Ovary (tissue), 10 donors: ENCODE measurements at places on chromosomes 1 and 21. TPM values are rescaled to one million over a fixed set of nuclear protein-coding genes. Genes with fewer than 3 reads are reported as not detected.

GRCh38 chr1:218742467-218743262, 397.5 kb downstream of the TGFB2 start:
- no peaks in the 10 kb centered on the region for H3K36me3 ChIP-seq
- H3K27ac ChIP-seq = no peak overlapping the region
- no peaks in the 10 kb centered on the region for H3K27me3 ChIP-seq
- H3K4me1 ChIP-seq = no peaks in the 10 kb centered on the region
- no peak for DNase-seq

DNA sequence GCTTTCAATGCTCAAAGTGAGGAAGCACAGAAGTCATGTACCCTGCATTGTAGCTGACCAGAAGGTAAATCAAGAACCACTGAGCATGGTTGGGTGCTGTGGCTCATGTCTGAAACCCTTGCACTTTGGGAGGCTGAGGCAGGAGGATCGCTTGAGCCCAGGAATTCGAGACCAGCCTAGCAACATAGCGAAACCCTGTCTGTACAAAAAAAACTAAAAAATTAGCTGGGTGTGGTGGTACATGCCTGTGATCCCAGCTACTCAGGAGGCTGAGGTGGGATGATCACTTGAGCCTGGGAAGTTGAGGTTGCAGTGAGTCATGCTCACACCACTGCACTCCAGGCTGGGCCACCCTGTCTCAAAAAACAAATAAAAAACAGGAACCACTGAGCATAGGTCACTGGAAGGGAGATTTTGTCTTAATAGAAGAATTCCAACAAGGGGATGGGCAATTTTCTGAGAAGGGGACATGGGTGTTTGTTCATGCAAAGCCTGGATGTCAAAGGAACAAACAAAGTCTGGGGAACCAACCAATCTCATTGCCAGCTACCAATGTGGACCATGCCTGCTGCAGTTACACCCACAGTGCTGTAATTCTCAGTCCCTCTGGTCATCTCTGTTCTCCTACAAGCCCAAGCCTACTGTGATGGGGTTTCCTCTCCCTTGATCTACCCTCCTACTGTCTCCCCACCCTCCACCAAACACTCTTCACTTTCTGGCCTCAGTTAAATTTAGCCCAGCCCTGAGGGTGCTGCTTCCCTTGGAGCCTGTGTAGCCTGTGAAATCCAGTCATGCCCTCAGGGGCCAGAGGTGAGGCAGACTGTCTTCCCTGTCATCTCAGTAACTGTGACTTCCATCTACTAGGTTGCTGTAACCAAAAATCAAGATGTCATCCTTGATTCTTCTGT, 47.9 kb downstream of the ELF3 start:
- no peaks in the 10 kb centered on the region for H3K27me3 ChIP-seq
- H3K4me3 ChIP-seq = no peak overlapping the region
- H3K27ac ChIP-seq = no peak overlapping the region

Gene PTAFR
- total RNA-seq = 1.3 TPM

Gene C1orf87
- total RNA-seq = 17.6 TPM

Gene SHISA4
- 26.6 TPM for total RNA-seq

GRCh38 chr1:26023826-26024225, 2.3 kb downstream of the EXTL1 start:
- H3K27ac ChIP-seq = no peak overlapping the region
- no peaks in the 10 kb centered on the region for H3K36me3 ChIP-seq
- no peak overlapping the region for H3K4me3 ChIP-seq
- DNase-seq = no peak

Gene CELA3B
- total RNA-seq = not detected

DNA sequence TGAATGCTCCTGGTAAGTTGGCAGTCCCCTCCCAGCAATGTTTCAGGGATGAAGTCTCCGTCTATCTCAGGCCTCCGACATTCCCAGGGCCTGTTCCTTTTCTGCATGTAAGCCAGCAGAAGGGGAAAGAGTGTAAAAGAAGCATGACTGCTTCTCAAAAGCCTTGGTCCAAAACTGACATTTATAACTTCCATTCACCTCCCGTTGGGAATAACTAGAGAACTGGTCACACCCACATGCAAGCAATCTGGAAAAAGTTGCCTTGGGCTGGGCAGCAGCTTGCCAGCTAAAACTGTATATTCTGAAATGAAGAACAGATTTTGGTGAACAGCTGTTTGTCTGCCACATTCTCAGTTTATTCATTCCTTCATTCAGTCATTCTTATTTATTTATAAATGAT, 24.2 kb upstream of the NPL start:
- no peaks in the 10 kb centered on the region for H3K36me3 ChIP-seq
- H3K4me3 ChIP-seq = no peak overlapping the region
- no peaks in the 10 kb centered on the region for H3K27me3 ChIP-seq
- no peak overlapping the region for H3K27ac ChIP-seq
- H3K4me1 ChIP-seq = peaks cover 3% of the 10 kb centered on the region

Gene OPRD1
- total RNA-seq = 0.02 TPM

DNA sequence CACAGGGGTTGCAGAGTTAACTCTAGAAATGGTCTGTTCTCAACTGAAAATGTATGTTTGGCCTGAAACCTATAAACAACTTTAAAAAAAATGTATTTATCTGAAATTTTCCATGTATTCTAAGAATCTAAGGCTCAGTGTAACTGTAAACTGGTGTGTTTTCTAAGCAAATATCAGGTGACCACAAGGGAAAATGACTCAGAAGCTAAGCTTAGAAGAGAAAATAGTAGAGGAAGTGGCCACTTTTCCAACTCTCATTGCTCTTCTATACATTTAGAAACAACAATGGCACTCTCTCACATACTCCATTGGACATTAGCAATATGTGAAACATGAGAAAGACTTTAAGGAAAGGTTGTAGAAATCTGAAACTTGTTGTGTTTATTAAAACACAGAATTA, 7.5 kb downstream of the TNFSF18 start:
- no peaks in the 10 kb centered on the region for H3K27me3 ChIP-seq
- no peaks in the 10 kb centered on the region for H3K4me1 ChIP-seq
- no peak overlapping the region for H3K27ac ChIP-seq
- DNase-seq = no peak
- no peaks in the 10 kb centered on the region for H3K36me3 ChIP-seq

GRCh38 chr1:206128196-206128595, 11.0 kb upstream of the AVPR1B start:
- H3K27ac ChIP-seq = no peak overlapping the region
- no peak for DNase-seq
- H3K36me3 ChIP-seq = no peaks in the 10 kb centered on the region

DNA sequence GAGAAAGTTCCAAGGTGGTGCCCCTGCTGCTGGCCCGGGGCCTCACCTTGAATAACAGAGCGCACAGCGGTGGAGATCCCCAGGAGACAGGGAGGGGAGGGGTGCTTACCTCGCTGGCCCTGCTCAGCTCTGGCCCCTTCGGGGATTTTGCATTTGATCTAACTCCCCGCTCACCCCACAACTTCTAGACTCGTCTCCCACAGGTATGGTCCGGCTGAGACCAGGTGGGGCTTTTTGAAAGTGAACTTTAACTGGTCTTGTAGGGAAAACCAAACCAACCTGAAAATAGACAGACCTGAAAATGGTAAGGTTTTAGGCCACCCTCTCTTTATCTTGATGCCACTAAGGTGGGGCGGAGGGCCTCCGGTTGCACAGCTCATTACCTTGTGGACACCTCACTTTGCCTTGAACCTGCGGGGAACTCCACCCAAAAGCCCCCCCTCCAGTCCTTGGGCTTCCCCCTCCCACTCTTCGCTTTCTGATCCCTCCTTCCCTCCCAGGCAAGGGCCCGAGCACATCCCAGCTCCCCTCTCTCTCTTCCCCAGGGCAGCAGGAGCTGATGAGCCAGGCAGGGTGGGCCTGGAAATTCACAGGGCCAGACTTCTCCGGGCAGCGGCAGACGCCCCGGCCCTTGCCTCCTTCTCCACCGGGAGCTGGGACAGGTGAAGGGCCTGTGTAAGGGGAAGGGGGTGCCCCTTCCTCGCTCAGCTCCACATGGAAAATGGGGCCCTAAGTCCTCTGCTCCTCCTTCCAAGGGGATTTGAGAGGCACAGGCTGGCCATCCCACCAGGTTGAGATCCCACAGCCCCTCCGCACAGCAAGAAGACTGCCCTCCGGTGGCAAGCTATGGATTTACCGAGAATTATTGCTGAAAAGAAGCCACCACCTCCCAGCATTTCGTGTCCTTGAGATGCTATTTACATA, 16.1 kb downstream of the TNFRSF8 start:
- no peaks in the 10 kb centered on the region for H3K27me3 ChIP-seq
- H3K4me1 ChIP-seq = peaks cover 2% of the 10 kb centered on the region
- no peaks in the 10 kb centered on the region for H3K36me3 ChIP-seq
- DNase-seq = peak; percentile 59
- no peak overlapping the region for H3K4me3 ChIP-seq

- H3K36me3 ChIP-seq = no peaks in the 10 kb centered on the region
- no peaks in the 10 kb centered on the region for H3K27me3 ChIP-seq
These were observed 177.3 kb downstream of the KCTD3 start for GRCh38 chr1:215744419-215744818.

GRCh38 chr1:23424293-23425192, at the start of gene TCEA3:
TCEA3 (minus strand) TSS chr1:23424748; CDS start chr1:23424633, 115 bp downstream.
- peak; percentile 62 for DNase-seq
- H3K4me3 ChIP-seq = peak within 1 kb of the TSS; percentile 54
- H3K27ac ChIP-seq = peak within 1 kb of the TSS; percentile 44
- H3K36me3 ChIP-seq = no peaks in the 10 kb centered on the region

GRCh38 chr1:246295968-246296367, 211.1 kb downstream of the SMYD3 start:
- no peak overlapping the region for H3K27ac ChIP-seq
- H3K4me1 ChIP-seq = no peaks in the 10 kb centered on the region
- DNase-seq = no peak
- H3K36me3 ChIP-seq = no peaks in the 10 kb centered on the region

Gene IVL
- total RNA-seq = not detected

- no peak overlapping the region for H3K4me3 ChIP-seq
- H3K27ac ChIP-seq = no peak overlapping the region
- H3K27me3 ChIP-seq = no peaks in the 10 kb centered on the region
- H3K36me3 ChIP-seq = no peaks in the 10 kb centered on the region
- H3K4me1 ChIP-seq = peaks cover 4% of the 10 kb centered on the region
These were observed 33.4 kb upstream of the ARHGAP29 start for GRCh38 chr1:94270801-94271203.

DNA sequence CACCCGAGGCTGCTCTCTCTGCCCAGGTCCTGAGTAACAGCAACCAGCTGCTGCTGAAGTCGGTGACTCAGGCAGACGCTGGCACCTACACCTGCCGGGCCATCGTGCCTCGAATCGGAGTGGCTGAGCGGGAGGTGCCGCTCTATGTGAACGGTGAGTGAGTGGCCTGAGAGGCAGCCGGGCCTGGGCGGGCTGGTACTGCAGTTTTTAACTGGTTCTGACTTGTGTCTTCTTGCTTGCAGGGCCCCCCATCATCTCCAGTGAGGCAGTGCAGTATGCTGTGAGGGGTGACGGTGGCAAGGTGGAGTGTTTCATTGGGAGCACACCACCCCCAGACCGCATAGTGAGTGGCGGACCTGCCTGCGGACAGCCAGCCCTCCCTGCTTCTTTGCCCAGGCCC, 91.2 kb upstream of the CD1D start:
- H3K27ac ChIP-seq = no peak overlapping the region
- no peak overlapping the region for H3K4me3 ChIP-seq
- H3K36me3 ChIP-seq = no peaks in the 10 kb centered on the region

- no peaks in the 10 kb centered on the region for H3K4me1 ChIP-seq
- no peaks in the 10 kb centered on the region for H3K27me3 ChIP-seq
- no peak for DNase-seq
- H3K4me3 ChIP-seq = no peak overlapping the region
- no peak overlapping the region for H3K27ac ChIP-seq
- H3K36me3 ChIP-seq = no peaks in the 10 kb centered on the region
These were observed 24.5 kb upstream of the RCSD1 start for GRCh38 chr1:167605576-167605975.

GRCh38 chr1:198263186-198263585, 106.4 kb downstream of the NEK7 start:
- no peak overlapping the region for H3K4me3 ChIP-seq
- H3K27me3 ChIP-seq = no peaks in the 10 kb centered on the region
- no peak overlapping the region for H3K27ac ChIP-seq
- no peaks in the 10 kb centered on the region for H3K4me1 ChIP-seq
- DNase-seq = no peak
- H3K36me3 ChIP-seq = no peaks in the 10 kb centered on the region

DNA sequence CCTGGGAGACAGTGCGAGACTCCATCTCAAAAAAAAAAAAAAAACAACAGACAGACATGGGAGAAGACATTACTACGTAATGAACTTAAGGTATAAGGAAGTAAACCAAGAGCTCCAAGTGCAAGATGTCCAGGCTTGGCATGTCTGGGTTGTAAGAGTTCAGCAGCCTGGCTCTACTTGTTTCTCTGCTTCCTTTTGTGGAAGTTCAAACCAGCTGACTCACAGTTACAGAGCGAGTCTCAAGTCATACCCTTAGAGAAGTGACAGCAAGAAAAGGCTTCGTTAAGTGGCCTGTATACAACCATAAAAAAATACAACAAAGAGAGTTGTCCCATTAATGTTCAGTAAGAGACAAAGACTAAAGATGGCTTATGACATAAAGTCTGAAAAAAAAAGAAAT, 1.3 kb downstream of the RIT1 start:
- no peak overlapping the region for H3K4me3 ChIP-seq
- DNase-seq = no peak
- no peaks in the 10 kb centered on the region for H3K27me3 ChIP-seq
- H3K36me3 ChIP-seq = no peaks in the 10 kb centered on the region

DNA sequence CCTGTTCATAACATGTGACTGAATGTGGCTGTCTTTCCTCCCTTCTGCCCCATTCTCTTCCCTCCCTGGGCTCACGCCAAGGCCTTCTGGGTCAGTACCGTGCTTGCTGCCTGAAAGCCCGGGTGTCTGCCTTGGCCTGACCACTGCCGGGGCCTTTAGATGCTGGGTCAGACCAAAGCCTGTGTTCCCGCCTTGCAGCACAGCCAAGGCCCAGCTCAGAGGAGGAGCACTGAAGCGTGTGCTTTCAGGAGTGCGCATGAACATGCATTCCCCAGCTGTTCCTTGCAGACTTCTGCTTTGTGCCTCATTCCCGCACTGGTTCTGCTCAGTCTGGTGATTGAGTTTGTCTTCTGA, 27.0 kb upstream of the SARS1 start:
- no peaks in the 10 kb centered on the region for H3K27me3 ChIP-seq
- DNase-seq = peak; percentile 79
- no peak overlapping the region for H3K4me3 ChIP-seq
- H3K4me1 ChIP-seq = peaks cover 6% of the 10 kb centered on the region
- no peaks in the 10 kb centered on the region for H3K36me3 ChIP-seq

Gene FCAMR
- not detected for total RNA-seq

DNA sequence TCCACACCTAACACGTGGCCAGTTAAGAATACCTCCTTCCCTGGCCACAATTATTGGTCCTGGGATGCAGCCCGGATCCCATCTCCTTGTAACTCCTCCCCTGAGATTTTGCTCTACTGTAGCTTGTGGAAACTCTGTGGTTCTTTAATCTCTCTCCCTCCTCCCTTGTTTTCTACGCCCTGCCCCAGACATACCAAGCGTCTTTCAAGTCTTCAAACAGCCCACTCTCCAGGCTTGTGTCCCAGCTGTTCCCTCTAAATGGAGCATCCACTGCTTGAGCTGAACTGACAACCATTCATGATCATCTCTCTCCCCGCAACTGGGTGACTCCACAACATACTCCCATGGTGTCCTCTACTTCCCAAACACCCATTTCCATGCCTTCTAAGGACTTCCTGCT, 111.6 kb downstream of the SIPA1L2 start:
- H3K27me3 ChIP-seq = no peaks in the 10 kb centered on the region
- H3K4me3 ChIP-seq = no peak overlapping the region
- H3K36me3 ChIP-seq = no peaks in the 10 kb centered on the region
- no peak overlapping the region for H3K27ac ChIP-seq
- H3K4me1 ChIP-seq = peaks cover 2% of the 10 kb centered on the region
